ENCODE measurements at places on chromosomes 16 and 17.

- DNase-seq = no peak
Observed at GRCh38 chr16:80171746-80172145, 369.0 kb upstream of the DYNLRB2 start.

GRCh38 chr16:10045291-10045775 lies 136.9 kb downstream of the GRIN2A start:
- no peak for DNase-seq

DNA sequence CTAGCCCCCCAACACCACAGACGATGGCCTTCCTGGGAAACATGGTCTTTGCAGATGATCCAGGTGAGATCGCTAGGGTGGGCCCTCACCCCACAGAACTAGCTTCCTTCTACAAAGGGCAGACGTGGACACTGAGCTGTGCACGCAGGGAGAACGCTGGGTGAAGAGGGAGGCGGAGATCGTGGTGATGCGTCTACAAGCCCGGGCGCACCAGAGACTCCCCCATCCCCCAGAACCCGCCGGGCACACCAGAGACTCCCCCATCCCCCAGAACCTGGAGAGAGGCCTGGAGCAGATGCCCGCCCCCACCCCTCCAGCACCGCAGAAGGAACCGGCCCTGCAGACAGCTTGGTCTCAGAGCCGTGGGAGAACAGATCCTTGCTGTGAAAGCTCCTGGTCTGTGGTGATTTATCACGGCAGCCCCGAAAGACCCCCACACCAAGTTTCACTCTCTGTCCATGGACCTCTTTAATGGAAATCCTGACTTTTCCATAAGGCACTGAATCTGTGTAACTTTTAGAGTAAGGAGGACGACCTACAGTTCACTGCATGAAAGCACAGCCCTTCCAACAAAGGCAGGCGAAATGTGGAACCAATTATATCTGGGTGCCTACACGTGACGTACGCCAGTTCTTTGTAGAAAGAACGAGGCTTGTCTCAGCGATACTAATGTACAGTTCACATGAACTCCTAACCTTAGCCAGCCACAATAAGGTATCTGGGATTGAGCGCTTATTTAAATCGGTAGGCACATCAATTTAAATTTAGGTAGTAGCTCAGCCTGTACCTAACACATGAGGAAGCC lies 88.5 kb downstream of the ANKRD11 start:
- DNase-seq = no peak

DNA sequence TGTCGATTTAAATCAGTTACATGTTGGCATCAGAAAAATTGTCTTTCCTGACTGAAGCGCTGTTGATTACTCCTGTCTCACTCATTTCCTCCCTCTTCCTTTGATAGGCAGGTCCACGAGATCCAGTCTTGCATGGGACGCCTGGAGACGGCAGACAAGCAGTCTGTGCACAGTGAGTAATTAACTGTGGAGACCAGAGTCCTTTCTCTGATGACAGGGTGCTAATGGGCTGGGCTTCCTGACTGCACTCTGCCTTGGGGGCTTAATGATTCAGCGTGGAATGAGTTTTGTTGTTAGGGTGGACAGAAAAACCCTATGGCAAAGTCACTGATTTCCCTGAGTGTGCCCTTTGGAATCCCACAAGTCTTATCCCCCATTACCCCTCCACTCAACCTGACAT lies 6.5 kb downstream of the GOSR2 start:
- peak; percentile 75 for DNase-seq

DNA sequence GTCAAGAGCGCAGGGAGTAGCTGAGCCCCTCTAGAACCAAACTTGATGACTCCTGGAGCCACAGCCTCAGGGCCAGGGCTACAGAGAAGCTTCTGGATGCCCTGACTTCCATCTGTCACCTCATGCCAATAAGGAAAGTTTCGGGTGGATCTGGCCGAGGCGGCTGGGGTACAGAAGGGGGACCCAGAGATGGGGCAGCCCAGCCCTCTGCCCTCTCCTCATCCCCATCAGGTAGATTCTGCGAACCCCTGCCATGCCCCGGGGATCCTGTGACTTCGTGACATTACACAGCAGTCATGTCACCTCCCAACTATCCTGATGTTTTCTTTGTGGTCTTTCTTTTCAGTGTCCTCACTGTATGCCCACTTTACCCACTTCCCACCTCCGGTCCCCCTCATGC lies 114.4 kb downstream of the CCDC182 start:
- DNase-seq = no peak

DNA sequence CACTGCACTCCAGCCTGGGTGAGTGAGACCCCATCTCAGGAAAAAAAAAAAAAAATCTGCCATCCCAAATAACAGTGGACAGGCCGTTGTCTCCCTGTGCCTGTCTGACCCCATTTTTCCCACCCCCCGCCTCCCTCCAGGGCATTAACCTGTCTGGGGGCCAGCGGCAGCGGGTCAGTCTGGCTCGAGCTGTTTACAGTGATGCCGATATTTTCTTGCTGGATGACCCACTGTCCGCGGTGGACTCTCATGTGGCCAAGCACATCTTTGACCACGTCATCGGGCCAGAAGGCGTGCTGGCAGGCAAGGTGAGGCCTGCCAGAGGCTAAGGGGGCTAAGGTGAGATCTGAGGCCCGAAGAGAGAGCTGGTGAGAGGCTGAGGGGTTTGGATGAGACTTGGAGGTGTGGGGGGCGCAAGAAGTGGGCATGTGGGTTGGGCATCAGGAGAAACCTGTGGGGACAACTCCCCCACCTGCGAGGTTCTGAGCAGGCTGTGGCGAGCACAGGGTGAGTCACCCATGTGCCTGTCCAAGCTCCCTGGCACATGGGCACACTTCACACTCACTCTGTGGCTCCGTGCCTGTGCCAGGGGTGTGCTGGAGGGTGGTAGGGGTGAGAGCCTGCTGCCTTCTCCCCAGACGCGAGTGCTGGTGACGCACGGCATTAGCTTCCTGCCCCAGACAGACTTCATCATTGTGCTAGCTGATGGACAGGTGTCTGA lies 34.7 kb downstream of the ANKRD40 start:
- DNase-seq = no peak

DNA sequence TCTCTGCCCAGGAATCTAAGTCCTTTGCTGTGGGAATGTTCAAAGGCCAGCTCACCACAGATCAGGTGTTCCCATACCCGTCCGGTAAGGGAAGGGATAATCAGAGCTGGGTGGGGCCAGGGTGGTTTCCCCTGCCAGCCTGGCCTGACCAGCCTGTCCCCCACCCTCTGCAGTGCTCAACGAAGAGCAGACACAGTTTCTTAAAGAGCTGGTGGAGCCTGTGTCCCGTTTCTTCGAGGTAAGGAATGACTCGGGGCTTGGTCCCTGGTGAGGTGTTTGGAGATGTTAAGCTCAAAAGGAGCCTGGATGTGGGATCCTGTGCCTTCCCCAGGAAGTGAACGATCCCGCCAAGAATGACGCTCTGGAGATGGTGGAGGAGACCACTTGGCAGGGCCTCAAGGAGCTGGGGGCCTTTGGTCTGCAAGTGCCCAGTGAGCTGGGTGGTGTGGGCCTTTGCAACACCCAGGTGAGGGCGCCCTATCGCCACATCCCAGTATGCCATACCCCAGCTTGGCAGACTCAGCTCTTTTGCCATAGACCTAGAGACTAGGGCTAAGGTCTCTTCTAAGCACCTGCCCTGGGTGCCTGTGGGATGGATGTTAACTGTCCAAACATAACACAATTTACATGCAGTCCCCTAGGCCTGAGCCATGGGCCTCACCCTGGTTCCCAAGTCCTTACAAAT lies 997 bp downstream of the ACADVL start:
- peak; percentile 56 for DNase-seq

DNA sequence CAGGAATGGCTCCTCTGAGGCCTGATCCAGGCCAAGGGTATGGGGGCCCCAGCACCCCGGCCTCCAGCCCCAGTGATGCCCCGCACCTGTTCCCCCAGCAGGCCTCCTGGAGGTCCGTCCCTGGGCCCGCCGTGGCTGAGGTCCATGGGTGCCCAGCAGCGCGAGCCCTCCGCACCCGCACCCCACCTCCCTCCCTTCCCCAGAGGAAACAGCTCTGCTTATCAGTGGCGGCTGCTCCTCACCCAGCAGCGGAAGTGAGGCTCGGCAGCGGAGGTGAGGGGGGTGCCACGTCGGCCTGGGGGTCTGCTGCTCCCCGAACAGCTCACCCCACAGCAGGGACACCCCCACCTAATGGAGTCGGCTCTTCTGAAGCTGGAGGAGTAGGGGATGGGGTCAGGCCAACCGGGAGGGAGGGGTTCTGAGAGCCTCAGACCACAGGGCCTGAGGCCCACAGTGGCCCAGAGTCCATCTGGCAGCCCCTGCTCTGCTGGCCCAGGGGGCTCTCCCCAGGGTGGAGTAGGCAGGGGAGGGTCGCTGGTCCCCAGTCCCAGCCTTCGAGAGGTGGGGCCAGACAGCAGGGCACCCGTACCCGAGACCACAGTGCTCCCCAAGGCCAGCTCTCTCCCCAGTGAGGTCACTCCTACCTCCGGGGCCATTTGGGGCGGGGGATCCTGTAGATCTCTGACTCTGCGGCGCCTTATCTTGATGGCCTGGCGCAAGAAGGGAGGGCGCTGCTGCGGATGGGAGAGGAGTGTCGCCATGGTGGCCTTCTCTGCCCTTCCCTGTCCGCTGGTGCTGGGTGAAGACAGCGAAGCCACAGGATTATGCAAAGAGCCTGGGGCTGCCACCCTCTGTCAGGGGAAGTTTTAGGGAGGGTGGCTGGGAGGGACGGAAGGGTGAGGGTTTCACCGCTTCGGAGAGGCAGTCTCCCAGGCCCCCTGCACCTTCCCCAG lies at the start of gene UNC13D:
Gene UNC13D, minus strand, starts transcription at position 828 of the 953 bp plus-strand sequence. Its CDS starts 67 bp downstream, at position 761.
- no peak for DNase-seq
